AG20443 (cell line): ENCODE measurements at places on chromosomes 6 and 20.

DNA sequence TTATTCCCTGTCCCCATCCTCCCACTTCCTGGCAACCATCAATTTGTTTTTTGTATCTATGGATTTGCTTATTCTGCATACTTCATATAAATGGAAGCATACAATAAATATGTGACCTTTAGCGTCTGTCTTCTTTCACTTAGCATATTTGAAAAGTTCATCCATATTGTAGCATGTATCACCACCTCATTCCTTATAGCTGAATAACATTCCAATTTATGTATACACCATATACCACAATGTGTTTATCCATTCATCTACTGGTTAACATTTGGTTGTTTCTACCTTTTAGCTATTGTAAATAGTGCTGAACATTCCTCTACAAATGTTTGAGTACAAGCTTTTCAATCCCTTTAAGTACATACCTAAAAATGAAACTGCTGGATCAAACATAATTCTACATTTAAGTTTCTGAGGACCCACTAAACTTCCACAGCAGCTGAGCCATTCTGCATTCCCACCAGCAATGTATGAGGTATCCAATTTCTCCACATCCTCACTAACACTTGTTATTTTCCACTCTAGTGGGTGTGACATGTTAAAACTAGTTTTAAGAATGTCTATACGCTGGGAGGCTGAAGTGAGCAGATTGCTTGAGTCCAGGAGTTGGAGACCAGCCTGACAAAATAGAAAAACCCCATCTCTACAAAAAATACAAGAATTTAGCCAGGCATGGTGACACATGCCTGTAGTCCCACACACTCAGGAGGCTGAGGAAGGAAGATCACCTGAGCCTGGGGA is 32.9 kb downstream of the NUDT3 start:
- DNase-seq = no peak

- DNase-seq = no peak
Observed at GRCh38 chr20:59810449-59811187, 122.8 kb downstream of the SYCP2 start.

- no peak for DNase-seq
Observed at GRCh38 chr6:23319582-23319981, 750.2 kb downstream of the HDGFL1 start.

GRCh38 chr6:35757456-35758123 is 18.8 kb upstream of the CLPSL2 start:
- DNase-seq = no peak

- no peak for DNase-seq
Observed at GRCh38 chr6:89299466-89299850, 15.6 kb downstream of the GABRR2 start.

DNA sequence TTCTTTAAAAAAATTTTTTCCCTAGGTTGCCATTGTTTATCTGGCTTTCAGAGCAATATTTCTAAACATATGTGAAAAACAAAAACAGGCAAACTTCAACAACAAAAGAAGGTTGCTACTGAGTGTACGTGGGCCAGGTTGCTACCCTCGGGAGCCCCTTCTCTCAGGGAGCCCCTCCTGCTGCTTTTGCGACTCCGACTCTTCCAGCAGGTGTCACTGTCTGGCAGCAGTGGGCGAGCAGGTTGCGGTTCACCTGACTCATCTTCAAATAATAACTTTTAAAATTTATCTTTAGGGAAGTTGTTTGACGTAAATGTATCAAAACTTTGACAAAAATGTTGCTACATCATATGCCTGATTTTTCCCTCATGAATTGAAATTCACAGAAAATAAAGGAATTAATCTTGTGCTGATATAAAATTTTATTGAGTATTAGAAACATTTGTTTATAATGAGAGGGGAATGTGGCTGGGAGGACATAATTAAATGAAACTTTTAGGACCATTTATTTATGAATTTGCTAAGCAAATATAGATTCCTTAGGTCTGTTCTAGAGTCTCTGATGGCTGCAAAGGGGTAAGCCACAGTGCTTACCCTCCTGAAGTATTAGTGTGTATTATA is 138.8 kb downstream of the HIVEP1 start:
- DNase-seq = no peak

DNA sequence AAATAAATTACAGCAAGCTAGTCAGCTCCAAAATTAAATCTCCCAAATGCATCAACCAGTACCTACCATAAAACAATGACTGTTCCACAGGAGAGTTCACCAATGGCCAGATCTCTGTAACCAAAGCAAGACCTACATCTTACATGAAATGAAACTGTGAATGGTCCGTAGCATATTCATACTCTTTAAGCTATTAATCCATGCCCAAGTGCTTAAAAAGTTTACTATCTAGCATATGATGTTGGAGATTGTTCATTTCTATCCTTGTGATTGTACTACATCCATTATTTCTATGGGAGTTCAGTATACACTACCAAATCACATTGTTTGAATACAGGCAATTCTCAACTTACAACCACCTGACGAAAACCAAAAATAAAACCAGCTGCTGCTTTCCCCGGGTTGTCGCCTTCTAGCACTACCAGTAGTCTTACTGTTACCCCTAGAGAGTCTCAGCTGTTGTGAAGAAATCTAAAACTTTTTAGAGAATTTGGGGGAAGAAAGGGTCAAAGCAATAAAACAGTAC is 38.0 kb downstream of the HIVEP2 start:
- no peak for DNase-seq

DNA sequence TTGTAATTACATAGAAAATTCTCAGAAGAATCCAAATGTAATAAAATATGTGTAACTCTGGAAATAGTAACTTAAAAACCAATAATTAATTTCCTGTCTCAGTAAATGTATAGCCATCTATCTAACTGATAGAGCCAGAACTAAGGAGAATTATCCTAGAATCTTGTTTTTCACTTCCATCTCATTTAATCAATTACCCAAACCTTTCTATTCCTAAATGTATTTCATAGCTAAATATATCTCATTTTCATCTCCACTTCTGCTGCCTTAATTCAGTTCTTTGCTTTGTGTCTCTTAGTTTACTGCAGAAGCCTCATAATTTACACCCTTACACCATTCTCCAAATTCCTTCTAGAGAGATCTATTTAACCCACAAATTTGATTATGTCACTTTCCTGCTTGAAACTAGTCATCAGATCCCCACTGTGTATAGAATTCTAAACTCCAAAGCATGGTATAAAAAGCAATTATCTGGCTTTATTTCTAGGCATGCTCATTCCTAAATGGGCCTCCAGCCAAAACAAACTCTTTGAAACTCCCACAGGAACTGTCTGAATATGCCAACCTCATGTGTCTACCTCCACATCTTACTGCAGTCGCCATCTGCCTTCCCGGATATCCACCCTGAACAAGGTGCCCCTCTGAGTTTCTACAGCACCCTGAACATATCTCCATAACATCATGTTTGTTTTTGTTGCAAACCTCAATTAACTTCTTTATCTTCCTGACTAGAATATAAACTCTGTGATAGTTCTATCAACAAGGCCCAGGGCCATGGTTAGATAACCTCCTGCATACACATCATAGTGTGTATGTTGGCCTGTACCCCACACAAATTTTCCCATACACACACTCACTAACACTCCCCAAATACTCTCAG is 70.5 kb upstream of the ADTRP start:
- no peak for DNase-seq

GRCh38 chr6:113564371-113565171 is 292.6 kb upstream of the MARCKS start:
- peak; percentile 89 for DNase-seq

GRCh38 chr6:10730254-10730653 is 7.4 kb downstream of the TMEM14C start:
- no peak for DNase-seq

- no peak for DNase-seq
Observed at GRCh38 chr6:47241742-47242482, 67.8 kb downstream of the TNFRSF21 start.

DNA sequence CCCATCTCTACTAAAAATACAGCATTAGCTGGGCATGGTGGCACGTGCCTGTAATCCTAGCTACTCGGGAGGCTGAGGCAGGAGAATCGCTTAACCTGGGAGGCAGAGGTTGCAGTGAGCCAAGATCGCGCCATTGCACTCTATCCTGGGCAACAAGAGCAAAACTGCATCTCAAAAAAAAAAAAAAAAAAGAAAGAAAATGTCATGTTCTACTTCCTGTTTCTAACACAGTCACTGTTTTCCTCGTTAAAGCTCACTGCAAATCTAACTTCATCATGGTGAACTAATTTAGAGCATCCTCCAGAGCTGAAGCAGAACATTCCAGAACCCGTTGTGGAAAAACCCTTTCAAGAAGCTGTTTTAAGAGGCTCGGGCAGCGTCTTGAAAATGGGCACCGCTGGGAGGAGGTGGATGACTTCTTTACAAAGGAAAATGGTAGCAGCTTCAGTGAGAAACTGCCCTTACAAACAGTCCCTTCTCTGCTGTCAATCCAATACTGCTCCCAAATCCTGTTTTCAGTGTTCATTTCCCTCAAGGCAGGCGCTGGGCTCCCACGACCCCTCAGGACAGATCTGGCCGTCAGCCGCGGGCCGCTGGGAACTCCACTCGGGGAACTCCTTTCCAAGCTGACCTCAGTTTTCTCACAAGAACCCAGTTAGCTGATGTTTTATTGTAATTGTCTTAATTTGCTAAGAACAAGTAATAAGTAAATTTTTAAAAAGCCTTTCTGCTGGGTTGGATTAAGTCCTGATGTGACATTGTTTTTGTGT is 12.5 kb downstream of the CTSZ start:
- DNase-seq = no peak

- no peak for DNase-seq
Observed at GRCh38 chr20:16407251-16408067, 165.8 kb downstream of the KIF16B start.

DNA sequence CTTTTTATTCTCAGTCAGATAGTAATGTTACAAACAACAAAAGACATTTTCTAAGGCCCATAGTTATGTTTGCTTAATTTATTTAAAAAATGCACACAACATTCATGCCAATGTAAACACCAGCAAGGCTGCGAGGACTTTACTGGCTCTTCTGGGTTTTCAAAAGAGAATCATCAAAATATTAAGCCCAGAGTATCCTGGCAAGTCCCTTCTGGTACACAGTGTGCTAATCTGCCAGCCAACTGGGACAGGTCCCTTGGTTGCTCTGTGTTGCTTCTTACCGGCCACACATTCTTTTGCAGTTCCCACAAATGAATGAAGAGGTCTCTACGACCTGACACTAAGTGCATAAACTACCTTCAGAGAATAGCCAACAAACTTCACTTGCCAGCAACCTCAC is 42.6 kb upstream of the SPDEF start:
- DNase-seq = no peak

GRCh38 chr20:31516651-31517050 is 2.4 kb downstream of the HM13 start:
- DNase-seq = no peak

DNA sequence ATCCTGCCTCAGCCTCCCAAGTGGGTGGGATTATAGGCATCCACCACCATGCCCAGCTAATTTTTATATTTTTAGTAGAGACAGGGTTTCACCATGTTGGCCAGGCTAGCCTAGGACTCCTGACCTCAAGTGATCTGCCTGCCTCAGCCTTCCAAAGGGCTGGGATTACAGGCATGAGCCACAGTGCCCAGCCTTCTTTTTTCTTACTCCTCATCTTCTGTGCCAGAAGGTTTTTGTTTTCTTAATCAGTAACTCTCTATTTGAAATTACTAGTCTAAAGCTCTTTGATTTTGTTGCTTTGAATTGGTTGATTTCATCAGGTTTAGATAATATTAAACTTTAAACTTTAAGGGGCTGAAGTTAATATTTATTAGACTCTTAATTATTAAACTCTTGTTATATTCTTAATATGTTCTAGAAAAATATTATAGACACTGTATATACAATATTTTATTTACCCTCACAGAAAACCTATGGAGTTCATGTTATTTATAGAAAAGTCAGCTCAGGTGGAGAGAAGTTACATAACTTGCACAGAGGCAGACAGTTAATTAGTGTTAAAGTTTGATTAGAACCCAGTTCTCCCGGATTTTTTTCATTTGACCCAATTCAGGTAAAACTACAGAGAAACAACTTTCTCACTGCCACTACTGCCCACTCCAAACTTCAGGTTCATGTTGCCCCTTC is 177.4 kb upstream of the SGK1 start:
- no peak for DNase-seq

DNA sequence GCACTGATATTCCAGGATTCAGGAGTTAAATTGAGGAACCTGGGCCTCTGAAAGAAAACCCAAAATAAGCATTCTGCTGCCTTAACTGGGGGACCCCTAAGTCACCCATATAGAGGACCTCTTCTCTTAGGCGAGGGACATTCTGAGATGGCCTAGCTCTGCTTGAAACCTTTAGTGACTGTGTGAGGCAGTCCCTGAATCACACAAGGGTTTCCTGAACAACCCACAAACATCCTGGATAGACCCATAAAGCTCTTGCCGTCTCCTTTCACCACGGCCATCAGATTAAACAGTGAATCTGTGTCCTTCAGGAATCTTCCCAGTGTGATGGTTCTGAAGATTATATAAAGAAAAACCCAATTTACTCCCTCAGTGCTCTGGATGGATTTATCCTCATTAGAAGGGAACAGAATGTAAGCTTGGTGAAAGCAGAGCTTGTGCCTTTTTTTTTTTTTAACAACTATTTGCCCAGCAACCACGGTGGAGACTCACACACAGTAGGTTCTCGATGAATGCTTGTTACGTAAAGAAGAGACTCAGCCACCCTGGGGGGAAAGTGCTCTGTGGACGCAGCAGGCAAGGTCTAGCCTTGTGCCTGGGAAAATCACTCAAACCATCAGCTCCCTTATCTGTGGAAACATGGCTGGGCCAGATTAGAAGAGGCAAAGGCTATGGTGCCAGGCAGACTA is 39.1 kb upstream of the SIRPG start:
- no peak for DNase-seq

DNA sequence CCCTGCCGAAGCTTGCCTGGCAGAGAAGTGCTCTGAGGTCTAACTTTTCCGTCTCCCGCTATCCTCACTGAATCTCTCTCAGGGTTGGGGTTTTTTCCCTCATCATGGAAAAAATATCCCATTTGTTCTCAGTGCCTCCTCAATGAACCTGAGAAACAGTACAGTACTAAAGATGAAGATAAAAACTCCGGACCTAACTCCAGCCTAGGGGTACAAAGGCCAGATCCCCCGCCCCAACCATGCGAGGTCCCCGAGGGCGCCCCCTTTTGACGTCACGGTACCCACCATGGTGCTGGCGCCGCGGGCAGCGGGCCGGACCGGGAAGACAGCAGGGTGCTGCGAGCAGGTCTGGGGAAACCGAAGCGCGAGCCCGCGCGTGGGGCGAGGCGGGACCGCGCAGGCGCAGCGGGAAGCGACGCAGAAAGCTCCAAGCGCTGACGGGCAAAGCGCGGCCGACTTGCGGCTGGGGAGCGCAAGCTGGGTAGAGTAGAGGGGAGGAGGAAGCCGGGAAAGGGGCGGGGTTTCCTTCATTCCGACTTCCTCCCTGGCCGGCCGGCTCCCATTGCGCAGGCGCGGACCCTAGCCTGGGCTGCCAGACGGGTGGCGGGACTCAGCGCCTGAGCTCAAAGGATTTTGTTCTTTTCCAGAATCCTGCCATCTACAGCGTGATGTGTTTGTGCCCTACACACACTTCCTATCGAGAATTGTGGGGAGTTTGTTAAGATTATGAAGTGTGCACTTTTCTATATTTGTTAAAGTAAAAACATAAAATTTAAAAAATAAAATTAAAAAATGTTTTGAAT is at the start of gene LSM2:
LSM2 (minus strand) TSS at position 497 of the 803 bp plus-strand sequence; CDS start at position 288, 209 bp downstream.
- peak; percentile 99 for DNase-seq

GRCh38 chr6:14796974-14797762 is 448.7 kb upstream of the JARID2 start:
- DNase-seq = peak; percentile 11
